Left lobe of liver (tissue), 2 donors: ENCODE measurements at places on chromosomes 11 and 22. TPM values are rescaled to one million over a fixed set of nuclear protein-coding genes. Genes with fewer than 3 reads are reported as not detected.

DNA sequence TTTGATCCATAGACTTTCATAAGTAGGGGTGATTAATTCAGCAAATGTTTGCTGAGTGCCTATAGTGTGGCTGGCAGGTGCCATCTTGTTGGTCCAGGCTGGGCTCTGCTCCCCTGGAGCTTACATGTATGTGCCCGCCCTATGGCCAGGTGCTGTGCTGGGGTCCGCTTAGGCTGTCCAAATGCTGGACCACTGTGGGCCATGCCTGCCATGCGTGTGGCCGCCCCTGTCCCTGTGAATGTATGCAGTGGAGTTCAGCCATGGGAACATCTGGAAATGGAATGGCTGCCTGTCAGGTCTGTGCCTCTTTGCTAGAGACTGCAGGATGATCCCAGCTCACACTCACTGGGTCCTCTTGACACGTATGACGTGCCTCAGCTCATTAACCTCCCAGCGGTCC, 594.6 kb downstream of the TBC1D22A start:
- peak; percentile 26 for DNase-seq

DNA sequence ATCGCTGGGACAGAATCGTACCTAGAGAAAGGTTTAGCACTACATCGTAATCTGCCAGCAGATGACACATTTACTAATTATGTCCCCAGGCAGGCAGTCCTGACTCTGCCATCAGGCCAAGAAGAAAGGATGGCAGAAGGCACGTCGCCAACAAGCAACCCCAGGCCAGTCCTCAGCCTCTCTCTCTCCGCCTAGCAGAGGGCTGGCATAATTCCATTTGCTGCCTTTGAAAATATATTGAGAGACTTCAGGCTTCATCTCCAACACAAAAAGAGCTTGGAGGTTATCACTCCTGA, 1517.0 kb downstream of the TBC1D22A start:
- no peak for DNase-seq

DNA sequence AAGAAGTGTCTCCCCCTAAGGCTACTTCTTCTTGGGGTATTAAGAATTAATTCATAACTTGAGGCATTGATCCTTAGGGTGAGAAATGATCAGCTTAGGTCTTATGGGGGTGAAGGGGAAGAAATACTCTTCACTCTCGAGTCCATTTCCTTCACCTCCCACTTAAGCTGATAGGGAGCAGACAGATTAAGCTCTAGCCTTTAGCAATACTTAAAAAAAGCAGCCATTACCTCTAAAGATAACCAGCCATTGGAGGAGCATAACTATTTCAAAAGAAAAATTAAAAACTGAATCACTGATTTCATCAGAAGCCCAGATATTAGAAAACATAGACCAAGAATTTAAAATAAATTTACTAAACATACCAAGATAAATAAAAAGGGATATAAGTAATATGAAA, 60.5 kb downstream of the ENTHD1 start:
- DNase-seq, result no peak

- DNase-seq, result no peak
These were observed 60.2 kb downstream of the TNRC6B start for GRCh38 chr22:40237788-40238424.

GRCh38 chr22:45672564-45673481, 1.2 kb downstream of the ATXN10 start:
- no peak for DNase-seq

DNA sequence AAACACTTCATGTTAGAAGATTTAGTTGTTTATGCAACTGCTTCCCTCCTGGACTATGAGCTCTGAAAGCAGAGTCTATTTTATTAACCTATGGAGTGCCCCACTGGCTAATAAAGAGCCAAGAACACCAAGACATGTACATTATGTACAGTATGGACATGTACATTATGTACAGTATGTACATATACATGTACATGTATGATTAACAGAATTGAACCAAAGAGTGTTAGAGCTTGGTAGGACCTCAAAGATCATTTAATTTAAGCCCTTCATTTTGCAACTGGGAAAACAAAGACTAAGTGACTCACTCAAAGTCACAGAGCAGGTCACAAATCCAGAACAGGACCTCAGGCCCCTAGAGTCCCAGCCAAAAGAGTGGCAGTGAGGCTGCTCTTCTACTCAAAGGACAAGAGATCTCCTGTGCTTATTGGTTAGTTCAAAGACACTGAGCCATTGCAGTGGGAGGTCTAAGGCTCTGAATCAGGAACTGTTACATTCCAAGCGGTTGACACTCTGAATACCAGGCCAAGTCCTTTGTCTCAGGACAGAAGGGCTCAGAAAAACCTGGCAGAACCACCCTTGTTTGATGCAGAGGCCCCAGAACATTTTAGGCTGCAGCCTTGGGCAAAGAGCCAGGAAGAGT, 103.8 kb downstream of the FAM168A start:
- no peak for DNase-seq

ANGPTL5 gene
- total RNA-seq, result not detected

- peak; percentile 60 for DNase-seq
These were observed 236.7 kb downstream of the TTC28 start for GRCh38 chr22:28442711-28443525.

DRD2 gene
- not detected for total RNA-seq

DNA sequence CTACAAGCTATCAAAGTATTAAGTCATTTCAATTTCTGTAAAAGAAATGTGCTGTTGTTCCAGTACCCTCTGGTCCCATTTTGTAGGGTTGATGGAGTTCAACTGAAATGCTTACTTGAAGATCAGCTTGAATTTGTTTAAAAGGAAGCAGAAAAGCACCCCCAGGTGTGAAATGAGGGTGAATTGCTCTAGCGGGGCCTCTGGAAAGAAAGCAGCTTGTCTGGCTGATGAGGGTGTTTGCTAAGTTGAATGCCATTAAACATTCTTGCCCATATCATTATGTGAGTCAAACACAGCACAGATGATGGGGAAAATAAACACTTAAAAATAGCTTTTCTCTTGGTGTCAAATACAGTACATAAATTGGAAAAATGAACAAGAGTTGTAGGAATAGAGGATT, 280.3 kb downstream of the RAB38 start:
- DNase-seq, result no peak

- no peak for DNase-seq
These were observed 6.2 kb upstream of the LDLRAD3 start for GRCh38 chr11:35937700-35938099.

DNA sequence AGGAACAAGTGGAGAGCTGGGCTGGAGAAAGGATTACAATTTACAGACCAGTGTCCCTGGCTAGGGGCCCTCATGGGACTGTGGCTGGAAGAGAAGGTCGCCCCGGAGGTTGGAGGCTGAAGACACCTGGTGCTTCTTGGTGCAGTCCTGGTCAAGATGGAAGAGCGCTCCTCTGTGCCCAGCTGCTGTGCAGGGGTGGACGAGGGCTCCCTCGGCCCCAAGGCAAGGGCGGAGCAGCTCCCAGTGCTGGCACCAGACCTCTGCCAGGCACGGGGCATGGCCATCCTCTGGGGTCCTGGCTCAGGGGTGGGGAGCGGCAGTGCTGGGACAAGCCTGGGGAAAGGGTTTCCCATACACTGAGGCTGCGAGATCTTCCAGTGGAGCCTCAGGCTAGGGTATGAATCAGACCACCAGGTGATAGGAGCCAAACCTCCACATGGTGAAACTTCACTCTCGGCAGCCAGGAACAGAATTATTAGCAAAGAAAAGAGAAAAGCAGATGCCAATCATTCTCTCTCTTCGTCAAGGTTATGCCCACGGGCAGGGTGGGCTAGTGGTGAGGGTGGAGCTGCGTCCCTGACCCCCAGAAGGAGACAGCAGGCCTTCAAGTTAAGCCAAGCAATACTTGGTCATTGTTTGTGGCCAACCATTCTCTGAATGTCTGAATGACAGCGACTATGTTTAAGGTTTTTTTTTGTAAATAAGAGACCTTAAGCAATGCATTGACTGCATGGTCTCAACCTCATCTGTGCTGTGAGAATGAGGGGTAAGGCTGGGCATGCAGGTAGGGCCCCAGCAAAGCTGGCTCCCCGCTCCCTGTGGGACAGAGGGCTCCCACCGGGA, 32.1 kb downstream of the PPM1F start:
- DNase-seq, result no peak

OR52H1 gene
- 0.18 TPM for total RNA-seq

HTATIP2 gene
- 68.0 TPM for total RNA-seq

GRCh38 chr11:86735451-86736290, 63.3 kb upstream of the ME3 start:
- DNase-seq, result no peak

- DNase-seq, result no peak
These were observed 5.7 kb upstream of the APOBEC3A start for GRCh38 chr22:38951734-38952133.

GRCh38 chr22:49007013-49007653, 820.5 kb downstream of the BRD1 start:
- peak; percentile 35 for DNase-seq

GRCh38 chr22:30202531-30203006, 44.0 kb downstream of the LIF start:
- DNase-seq, result no peak

CDON gene
- total RNA-seq, result 5.3 TPM

GRCh38 chr11:81444297-81444696, 1289.4 kb downstream of the FAM181B start:
- no peak for DNase-seq

GRCh38 chr11:134639586-134640330, 227.7 kb upstream of the B3GAT1 start:
- no peak for DNase-seq

DNA sequence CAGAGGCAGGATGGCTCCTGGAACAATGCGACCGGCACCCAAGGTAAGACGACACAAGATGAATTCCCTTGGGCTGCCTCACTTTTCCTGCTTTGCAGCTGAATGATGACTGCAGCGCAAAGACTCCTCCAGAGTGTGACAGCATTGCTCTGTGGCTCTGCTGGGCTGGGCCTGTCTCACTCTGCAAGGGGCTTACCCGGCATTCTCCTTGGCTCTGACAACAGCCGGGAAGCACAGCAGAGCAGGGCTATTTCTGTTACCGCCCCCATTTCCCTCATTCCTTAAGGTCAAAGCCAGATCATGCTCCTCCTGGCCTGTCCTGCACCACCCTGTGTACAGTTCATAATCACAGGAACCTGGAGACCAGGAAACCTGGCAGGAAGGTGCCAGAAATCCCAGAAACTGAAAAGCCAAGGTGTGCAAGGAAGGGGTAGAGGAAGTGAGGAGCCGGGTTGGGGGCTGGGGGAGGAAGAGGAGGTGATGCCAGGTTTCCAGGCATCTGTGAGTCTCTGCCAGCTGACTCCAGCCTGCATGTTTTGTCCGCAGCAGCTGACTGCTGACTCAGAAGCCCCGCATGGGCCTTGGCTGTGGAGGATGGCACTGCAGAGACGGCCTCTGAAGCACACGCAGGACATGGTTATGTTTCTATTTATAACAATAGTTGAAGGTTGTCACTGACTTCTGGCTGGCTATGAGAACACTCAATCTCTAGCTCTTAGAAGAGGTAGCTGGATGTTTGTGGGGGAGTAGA, 113.6 kb downstream of the MICAL3 start:
- DNase-seq, result no peak

- no peak for DNase-seq
These were observed 1106.8 kb upstream of the RAG2 start for GRCh38 chr11:37704791-37705190.

TUB gene
- total RNA-seq, result 1.2 TPM

DNA sequence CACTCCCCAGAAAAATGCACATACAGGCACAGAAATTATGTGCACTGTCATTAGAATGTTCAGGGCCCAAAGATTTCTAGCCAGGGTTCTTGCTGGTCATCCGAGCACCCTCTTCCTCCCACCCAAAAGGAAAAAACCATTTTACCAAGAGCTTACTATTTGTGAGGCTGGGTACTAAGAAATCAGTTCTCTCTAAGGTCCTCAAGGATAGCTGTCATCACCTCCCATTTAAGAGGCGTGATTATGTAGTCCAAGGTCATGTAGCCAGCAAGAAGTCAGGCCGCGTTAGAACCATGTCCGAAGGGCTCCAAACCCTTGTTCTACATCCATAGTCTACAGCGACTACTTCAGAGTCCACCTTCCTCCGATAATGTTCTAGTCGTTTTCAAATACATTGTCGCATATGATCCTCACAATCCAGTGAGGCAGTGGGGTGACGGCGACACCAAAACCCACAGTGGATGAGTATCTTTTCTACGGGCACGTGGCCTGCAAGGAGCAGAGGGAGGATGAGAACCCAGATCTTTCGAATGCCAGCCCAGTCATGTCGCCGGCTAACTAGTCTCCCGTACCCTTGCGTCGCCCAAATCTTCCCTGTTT, 634 bp downstream of the TIMM8B start:
- DNase-seq, result no peak

DNA sequence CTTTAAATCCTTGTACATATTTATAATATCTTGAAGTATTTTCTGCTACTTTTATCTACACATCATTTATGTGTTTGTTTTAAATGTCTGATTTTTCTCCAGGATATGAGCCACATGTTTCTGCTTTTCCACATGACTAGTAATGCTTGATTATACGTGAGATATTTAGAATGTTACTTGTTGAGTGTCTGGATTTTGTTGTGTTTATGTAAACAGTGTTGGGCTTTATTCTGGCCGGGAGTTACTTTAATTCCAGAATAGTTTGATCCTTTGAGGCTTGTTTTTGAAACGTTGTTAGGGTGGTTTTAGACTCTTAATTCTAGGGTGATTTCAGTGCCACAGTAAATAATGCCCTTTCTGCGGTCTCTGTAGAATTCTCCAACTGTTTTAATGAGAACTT, 252.9 kb downstream of the BLID start:
- no peak for DNase-seq

GRCh38 chr22:25413620-25414019, 150.9 kb upstream of the GRK3 start:
- no peak for DNase-seq

TSPAN32 gene
- 0.35 TPM for total RNA-seq

DNA sequence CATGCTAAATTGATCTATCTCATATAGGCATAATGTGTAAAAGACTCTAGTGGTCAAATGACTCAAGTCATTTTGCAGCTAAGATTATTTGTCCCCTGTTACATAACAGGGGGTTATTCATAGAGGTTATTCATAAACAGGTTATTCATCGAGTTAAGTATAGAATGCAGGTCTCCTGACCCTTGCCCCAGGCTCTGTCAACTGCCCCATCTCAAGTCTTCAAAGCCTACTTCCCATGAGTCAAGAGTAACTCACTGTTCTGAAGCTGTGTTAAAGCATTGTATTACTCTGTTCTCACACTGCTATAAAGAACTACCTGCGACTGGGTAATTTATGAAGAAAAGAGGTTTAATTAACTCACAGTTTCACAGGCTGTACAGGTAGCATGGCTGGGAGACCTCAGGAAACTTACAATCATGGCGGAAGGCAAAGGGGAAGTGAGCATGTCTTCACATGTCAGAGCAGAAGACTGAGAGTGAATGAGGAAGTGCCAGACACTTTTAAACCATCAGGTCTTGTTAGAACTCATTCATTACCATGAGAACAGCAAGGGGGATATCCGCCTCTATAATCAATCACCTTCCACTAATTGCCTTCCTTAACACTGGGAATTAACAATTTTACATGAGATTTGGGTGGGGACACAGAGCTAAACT, 226.2 kb upstream of the BLID start:
- no peak for DNase-seq

OR8J3 gene
- total RNA-seq, result not detected

CRACR2B gene
- 3.5 TPM for total RNA-seq

GRCh38 chr11:31818874-31819331, 7.8 kb upstream of the PAX6 start:
- DNase-seq, result no peak

INPPL1 gene
- total RNA-seq, result 56.3 TPM

CASP12 gene
- total RNA-seq, result not detected

SLC22A12 gene
- not detected for total RNA-seq

GRCh38 chr11:119744577-119744976, 15.6 kb upstream of the NECTIN1 start:
- no peak for DNase-seq
